ENCODE measurements at places on chromosomes 6 and 20. TPM values are rescaled to one million over a fixed set of nuclear protein-coding genes. Genes with fewer than 3 reads are reported as not detected.

CCDC170 gene
- total RNA-seq, result not detected

SALL4 gene
- not detected for total RNA-seq

TENT5A gene
- 2.0 TPM for total RNA-seq

ECT2L gene
- not detected for total RNA-seq

RXRB gene
- total RNA-seq, result 44.0 TPM

DEF6 gene
- total RNA-seq, result 215 TPM

CRYBG1 gene
- total RNA-seq, result 59.2 TPM

GRCh38 chr20:2920473-2920872 is 47.2 kb downstream of the PTPRA start:
- no peak for DNase-seq

DNA sequence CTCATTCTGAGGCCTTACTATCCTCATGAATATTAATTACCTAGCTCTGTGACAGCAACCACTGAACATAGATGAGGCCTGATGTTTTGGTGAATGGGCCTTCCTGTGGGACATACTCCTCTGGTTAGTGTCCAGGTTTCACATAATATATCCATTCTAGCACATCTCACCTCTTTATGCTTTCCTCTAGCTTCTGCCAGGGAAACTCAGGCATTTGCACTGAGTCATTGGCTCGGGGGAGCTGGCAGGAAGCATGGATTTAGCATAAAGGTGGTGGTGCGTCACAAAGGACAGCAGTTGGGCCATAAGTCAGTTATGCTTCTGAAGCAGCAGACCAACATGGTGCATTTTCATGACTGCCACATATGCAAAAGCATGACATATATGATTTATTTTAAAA is 37.5 kb upstream of the TMEM170B start:
- no peak for DNase-seq

GRCh38 chr20:39751557-39752137 is 789.5 kb downstream of the DHX35 start:
- no peak for DNase-seq

GRCh38 chr20:37586078-37586477 is 58.4 kb upstream of the BLCAP start:
- no peak for DNase-seq

DNA sequence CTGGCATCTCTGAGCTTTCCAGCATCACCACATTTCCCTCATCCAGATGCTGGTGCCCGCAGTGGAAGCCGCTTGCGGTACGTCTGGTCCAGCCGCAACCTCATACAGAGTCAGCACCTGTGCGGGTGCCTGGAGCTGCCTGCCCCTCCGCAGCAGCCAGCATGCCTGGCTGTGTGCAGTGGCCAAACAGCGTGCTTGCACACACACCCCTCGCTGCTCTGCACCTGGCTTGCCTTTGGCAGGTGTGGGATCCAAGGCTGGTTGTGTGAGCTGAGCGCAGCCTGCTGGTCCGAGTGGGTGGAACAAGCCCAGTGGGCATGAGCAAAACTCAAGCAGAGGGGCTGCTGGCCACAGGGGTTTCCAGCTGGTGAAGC is 3.1 kb upstream of the HINT3 start:
- DNase-seq, result no peak

DNA sequence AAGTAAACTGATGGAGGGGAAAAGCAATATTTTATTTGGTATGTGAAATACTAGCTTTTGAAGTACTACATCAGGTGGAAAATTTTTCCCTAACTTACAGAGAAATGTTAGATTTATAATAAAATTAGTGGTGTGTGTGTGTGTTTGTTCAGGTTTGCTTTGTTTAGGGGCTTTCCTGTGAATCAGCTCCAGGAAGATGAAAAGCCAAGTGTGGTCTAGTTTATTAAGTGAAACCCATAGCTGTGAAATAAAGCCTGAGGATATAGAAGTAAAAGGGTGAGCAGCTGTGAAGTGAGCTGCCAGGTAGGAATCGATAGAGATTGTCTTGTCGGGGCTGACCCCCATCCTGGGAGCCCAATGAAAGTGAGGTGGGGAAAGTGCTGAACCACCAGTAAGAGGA is 347.6 kb upstream of the IMPG1 start:
- DNase-seq, result no peak

DNA sequence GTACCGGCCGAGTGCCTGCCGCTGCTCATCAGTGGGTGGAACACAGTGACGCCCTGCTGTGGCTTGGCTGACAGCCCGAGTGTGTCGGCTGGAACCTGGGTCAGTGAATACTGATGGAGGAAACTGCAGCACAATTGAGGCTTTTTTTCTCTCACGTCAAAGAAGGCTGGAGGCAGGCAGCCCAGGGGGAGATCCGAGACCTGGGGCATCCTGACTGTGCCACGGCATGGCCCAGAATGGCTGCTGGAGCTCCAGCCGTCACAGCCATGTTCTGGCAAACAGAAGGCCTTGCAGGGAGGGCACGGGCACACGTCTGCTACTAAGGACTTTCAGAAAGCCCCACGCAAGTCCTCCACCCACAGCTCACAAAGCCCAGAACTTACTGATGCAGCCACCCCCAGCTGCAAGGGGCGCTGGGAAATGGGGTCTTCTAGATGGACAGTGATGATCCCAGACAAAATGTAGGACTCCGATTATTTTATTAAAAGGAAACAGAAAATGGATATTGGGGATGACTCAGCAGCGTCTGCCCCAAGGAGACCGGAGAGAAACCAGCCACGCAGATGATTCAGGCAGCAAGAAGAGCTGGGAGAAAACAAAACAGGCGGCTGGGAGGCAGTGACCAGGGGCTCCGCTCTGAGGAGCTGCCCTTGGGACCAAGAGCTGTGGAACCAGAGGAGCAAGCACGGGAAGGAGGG is 140.0 kb downstream of the TAF4 start:
- DNase-seq, result no peak

GRCh38 chr6:1037430-1038202 is 274.3 kb upstream of the FOXQ1 start:
- no peak for DNase-seq

DNA sequence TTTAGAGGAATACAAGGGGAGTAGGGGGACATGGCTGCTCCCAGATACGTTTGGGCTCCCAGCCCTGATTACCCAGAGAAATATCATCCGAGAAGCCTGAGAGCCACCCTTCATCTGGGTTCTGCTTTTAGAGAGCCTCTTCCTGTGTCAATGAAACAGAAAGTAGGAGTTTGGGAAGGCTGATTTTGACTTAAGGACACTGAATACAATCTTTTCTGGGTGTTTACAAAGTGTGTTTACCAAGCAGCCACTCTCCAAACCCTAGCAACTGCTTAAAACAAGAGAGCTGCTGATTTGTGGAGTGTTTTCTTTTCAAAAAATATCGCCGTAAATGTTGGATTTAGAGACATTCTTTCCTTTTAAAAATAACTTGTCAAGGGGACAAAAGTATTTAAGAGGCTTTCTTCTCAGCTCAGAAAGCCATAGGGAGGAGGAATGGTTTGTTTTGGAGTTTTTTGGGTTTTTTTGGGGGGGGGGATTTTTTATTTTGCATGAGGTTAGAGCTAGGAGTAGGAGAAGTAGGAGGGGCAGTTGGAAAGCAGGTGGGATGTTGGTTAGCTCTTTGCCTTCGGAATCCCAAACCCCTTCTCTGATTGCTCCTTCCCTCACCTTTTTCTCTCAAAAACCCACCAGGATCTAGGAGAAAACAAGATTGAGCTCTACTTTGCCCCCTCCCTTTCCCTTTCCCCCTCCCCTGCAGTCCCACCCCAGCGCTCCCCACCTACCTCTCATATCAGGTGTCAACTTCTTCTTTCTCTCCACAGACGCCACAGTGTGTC is 12.4 kb downstream of the MAFB start:
- no peak for DNase-seq

GRCh38 chr6:33080127-33081089 is 4.6 kb downstream of the HLA-DPB1 start:
- no peak for DNase-seq

GRCh38 chr6:69792292-69792691 is 4.5 kb downstream of the LMBRD1 start:
- DNase-seq, result no peak

- no peak for DNase-seq
Observed at GRCh38 chr6:22147921-22148776, 148.7 kb downstream of the PRL start.

Data from activated CD4-positive, alpha-beta memory T cell treated with anti-CD3 and anti-CD28 coated beads, Interleukin-2, amount 10 ng/mL, durations not matched to agents 7 days and 5 days (primary cell).